Progenitor cell of endocrine pancreas (in vitro differentiated cells): ENCODE measurements at places on chromosomes 3 and 15.

DNA sequence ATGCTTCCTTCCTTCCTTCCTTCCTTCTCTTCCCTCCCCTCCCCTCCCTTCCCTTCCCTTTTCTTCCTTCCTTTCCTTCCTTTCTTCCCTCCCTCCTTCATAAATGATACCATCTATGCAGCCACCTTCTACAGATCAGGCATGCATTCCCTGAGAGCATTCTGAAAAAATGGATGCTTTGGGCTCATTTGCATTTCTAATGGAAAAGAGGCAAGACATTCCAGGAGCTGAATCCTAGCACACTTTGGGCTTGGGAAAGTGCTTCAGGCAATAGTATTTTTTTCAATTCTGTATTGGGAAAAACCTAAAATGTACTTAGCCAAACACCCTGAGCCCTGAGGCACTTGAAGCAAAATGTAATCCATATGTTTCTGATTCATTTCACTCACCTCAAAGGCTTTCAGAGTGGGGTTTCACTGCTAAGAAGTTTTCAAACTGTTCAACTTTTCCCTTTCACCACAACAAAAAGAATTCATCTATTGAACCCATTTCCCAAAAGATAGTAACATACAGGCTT, 220.1 kb upstream of the RORA start:
- DNase-seq, result no peak
- no peak overlapping the region for H3K4me3 ChIP-seq
- H3K27ac ChIP-seq, result no peak overlapping the region
- no peaks in the 10 kb centered on the region for H3K4me1 ChIP-seq
- H3K27me3 ChIP-seq, result no peaks in the 10 kb centered on the region

DNA sequence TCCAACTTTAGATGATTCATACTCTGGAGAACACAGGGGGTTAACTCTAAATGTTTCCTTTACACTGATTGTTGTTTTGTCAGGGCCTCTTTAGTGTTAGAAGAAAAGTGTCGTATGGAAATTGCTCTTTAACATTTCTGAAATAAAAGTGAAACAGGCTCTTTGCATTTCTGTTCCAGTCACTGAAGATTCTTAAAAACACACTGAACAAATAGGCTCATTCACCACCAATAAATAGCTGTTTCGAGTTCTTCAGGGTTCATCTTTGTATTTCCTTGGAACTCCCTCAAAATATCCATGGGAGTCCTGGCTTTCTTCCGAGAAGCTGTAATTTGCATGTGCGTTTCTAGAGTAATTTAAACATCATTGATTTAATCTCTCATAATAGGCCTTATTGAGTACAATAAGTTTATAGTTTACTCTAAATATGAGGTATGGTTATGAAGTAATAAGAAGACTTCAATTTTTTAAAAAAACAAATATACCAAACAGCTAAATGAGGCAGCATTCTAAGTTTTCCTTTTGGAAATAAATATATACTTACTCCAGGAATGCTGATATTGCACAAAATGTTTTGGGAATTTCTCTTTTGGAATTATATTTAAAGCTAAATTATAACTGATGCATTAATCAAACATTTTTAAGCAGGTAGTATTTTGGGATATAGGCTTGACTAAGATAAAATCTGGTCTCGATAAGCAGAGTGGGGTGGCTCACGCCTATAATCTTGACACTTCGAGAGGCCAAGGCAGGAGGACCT, 327.4 kb downstream of the EPHA3 start:
- no peaks in the 10 kb centered on the region for H3K4me1 ChIP-seq
- H3K27ac ChIP-seq, result no peak overlapping the region
- no peaks in the 10 kb centered on the region for H3K27me3 ChIP-seq
- H3K4me3 ChIP-seq, result no peak overlapping the region

GRCh38 chr3:16992198-16992597, 107.4 kb downstream of the PLCL2 start:
- no peak overlapping the region for H3K27ac ChIP-seq
- no peak for DNase-seq
- H3K4me3 ChIP-seq, result no peak overlapping the region
- H3K36me3 ChIP-seq, result no peaks in the 10 kb centered on the region
- H3K27me3 ChIP-seq, result no peaks in the 10 kb centered on the region
- H3K4me1 ChIP-seq, result peaks cover 30% of the 10 kb centered on the region

DNA sequence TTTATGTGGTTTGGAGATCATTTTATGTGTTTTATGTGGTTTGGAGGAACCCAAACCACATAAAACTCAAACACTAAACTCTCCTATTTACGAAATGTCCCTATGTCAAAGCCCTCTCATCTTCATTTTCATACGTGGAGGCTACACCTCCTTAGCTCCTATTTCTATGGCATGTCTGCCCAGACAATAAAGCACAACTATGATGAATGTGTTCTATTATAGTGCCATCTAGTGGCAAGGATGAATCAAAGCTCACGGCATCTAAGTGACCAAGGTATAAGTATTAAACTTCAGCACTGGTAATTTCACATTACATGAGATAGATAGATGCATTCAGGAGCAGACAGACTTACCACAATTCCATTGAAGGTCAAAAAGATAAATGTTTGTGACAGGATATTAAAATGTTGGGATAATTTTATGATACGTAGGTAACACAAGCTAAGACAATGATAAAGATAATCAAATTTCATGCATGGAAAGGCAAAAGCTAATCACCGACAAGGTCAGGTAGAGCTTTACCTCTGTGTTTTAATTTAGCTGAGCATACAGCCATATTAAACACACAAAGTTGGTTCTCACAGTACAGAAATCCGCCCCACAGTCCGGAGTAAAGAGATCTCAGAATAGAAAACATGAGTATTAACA, 130.6 kb upstream of the FHIT start:
- H3K4me3 ChIP-seq, result no peak overlapping the region
- peaks cover 3% of the 10 kb centered on the region for H3K27me3 ChIP-seq
- no peak for DNase-seq

- H3K4me1 ChIP-seq, result no peaks in the 10 kb centered on the region
- DNase-seq, result no peak
- no peak overlapping the region for H3K4me3 ChIP-seq
- peaks cover 10% of the 10 kb centered on the region for H3K36me3 ChIP-seq
- no peak overlapping the region for H3K27ac ChIP-seq
Measured at GRCh38 chr3:136690599-136690998, 61.6 kb downstream of the STAG1 start.
